ENCODE measurements at places on chromosomes 5 and 9. TPM values are rescaled to one million over a fixed set of nuclear protein-coding genes. Genes with fewer than 3 reads are reported as not detected.
A peak's percentile ranks its signal among the peaks of the same experiment; 100 is the strongest.

GRCh38 chr5:61319388-61320146 lies 12.5 kb upstream of the ZSWIM6 start:
- no peaks in the 10 kb centered on the region for H3K36me3 ChIP-seq
- no peak overlapping the region for H3K27ac ChIP-seq
- H3K4me1 ChIP-seq, result peaks cover 1% of the 10 kb centered on the region
- H3K27me3 ChIP-seq, result no peaks in the 10 kb centered on the region
- DNase-seq, result no peak

DNA sequence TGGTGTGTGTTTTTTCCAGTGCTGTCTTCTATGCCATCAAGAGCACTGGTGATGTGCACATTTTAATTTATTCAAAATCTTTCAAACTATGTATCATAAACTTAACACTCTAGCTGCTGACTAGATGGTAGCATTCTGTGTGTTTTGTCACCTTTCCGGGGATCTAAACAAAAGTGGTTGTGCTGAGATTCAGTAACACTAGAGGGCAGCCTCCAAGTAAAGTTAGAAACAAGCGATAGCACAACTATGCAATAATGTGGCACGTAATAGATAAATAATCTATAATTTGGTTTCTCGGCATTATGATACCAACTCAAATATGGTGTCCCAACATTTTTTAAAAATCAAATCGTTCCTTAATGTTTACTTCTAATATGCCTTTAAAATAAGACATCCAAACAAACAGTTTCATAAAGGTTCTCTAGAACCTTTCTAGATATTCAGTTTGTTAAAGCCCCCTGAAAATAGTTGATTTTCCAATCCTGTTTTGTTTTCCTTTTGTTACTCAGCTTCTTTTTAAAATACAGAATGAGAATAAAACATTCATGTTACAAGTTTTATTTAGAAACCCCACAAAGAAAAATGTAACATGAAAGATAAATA lies 16.9 kb downstream of the SEMA6A start:
- no peak overlapping the region for H3K27ac ChIP-seq
- no peaks in the 10 kb centered on the region for H3K36me3 ChIP-seq
- H3K4me1 ChIP-seq, result no peaks in the 10 kb centered on the region

DNA sequence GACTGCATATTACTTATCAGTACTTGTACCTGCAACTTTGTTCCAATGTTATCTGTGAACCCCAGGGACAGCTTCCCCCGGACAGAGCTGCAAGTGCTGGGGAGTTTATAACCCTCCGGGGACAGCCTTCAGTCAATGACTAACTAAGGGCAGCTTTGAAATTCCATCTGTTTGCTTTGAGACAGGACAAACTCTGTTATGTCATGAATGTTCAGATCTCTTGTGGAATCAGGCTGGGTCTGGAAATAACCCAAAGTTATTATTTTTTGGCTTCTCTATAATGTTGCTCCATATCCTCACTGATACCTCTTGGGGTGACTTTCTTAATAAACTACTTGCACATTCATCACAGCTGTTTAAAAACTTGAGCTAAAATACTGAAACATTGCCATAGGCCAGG lies 617.5 kb upstream of the TLE4 start:
- DNase-seq, result no peak
- H3K4me3 ChIP-seq, result no peak overlapping the region
- H3K36me3 ChIP-seq, result no peaks in the 10 kb centered on the region
- H3K4me1 ChIP-seq, result no peaks in the 10 kb centered on the region

GRCh38 chr5:74019923-74020322 lies 393.9 kb downstream of the ARHGEF28 start:
- no peak for DNase-seq
- H3K27me3 ChIP-seq, result no peaks in the 10 kb centered on the region
- H3K27ac ChIP-seq, result no peak overlapping the region
- no peak overlapping the region for H3K4me3 ChIP-seq

GRCh38 chr9:133117271-133118178 lies 3.5 kb downstream of the RALGDS start:
- no peak overlapping the region for H3K27ac ChIP-seq
- H3K4me1 ChIP-seq, result no peaks in the 10 kb centered on the region
- no peaks in the 10 kb centered on the region for H3K36me3 ChIP-seq
- peak; percentile 78 for DNase-seq
- no peak overlapping the region for H3K4me3 ChIP-seq

- H3K4me3 ChIP-seq, result no peak overlapping the region
- H3K4me1 ChIP-seq, result no peaks in the 10 kb centered on the region
- H3K27me3 ChIP-seq, result no peaks in the 10 kb centered on the region
- no peak for DNase-seq
- no peaks in the 10 kb centered on the region for H3K36me3 ChIP-seq
- H3K27ac ChIP-seq, result no peak overlapping the region
Measured at GRCh38 chr5:25334350-25334749, 689.6 kb upstream of the CDH10 start.

GRCh38 chr5:119402081-119402480 lies 46.3 kb downstream of the TNFAIP8 start:
- no peaks in the 10 kb centered on the region for H3K4me1 ChIP-seq
- no peaks in the 10 kb centered on the region for H3K36me3 ChIP-seq
- DNase-seq, result no peak
- H3K27me3 ChIP-seq, result no peaks in the 10 kb centered on the region
- no peak overlapping the region for H3K27ac ChIP-seq
- no peak overlapping the region for H3K4me3 ChIP-seq

DNA sequence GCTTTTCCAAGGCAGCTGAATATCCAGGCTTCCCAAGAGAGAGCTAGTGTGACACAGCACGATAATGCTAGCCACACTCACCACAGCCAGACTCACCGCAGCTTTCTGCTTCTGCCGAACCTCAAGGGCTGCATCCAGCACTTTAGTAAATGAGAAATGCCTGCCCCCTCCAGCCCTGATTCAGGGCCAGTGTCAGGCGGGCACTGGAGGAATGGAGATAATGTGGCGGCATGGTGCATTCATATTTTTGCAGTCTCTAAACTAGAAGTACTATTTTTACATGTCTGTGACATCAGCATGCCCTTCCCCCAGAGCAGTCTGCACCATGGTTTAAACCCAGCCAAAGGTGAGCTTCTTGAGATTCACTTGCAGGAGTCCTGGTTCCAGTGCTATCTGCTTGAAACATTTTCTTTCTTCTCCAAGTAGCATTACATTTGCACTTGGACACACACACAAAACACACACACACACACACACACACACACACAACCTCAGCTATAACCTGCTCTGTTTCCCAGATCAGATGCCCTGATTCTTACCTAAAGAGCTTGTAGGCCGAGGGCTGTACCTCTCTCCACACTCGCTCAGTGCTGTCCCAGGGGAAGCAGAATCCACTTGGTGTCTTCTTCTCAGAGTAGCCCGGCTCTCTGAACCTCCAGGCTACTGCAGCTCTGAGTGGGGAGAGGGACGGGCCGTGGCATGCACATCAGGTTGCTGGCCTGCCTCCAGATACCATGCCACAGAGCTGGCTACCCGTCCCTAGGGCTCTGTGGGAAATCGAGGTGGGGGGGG lies at the start of gene FGF1:
FGF1 (minus strand) TSS at position 673 of the 792 bp plus-strand sequence. CDS start 71,963 bp downstream, outside the sequence.
- H3K4me1 ChIP-seq, result no peaks in the 10 kb centered on the region
- no peaks in the 10 kb centered on the region for H3K36me3 ChIP-seq
- H3K27ac ChIP-seq, result peak within 1 kb of the TSS; percentile 74

- no peak overlapping the region for H3K27ac ChIP-seq
- no peak for DNase-seq
- H3K27me3 ChIP-seq, result no peaks in the 10 kb centered on the region
- H3K4me3 ChIP-seq, result no peak overlapping the region
Measured at GRCh38 chr5:140634103-140634502, 1.1 kb upstream of the CD14 start.

- no peak for DNase-seq
- no peak overlapping the region for H3K4me3 ChIP-seq
- no peak overlapping the region for H3K27ac ChIP-seq
- no peaks in the 10 kb centered on the region for H3K27me3 ChIP-seq
- no peaks in the 10 kb centered on the region for H3K36me3 ChIP-seq
Measured at GRCh38 chr9:109903515-109904138, 123.6 kb downstream of the PALM2AKAP2 start.

- H3K36me3 ChIP-seq, result no peaks in the 10 kb centered on the region
- DNase-seq, result no peak
- no peak overlapping the region for H3K27ac ChIP-seq
- H3K4me3 ChIP-seq, result no peak overlapping the region
Measured at GRCh38 chr5:116068028-116068632, 16.7 kb upstream of the COMMD10 start.

- no peaks in the 10 kb centered on the region for H3K36me3 ChIP-seq
- no peak overlapping the region for H3K27ac ChIP-seq
- no peaks in the 10 kb centered on the region for H3K4me1 ChIP-seq
Measured at GRCh38 chr5:135578305-135578684, 496 bp downstream of the CXCL14 start.

GRCh38 chr5:84816160-84816559 lies 431.5 kb upstream of the EDIL3 start:
- no peak overlapping the region for H3K27ac ChIP-seq
- H3K4me3 ChIP-seq, result no peak overlapping the region
- no peaks in the 10 kb centered on the region for H3K4me1 ChIP-seq
- DNase-seq, result no peak

GRCh38 chr9:86843206-86843605 lies 104.1 kb downstream of the GAS1 start:
- H3K4me3 ChIP-seq, result no peak overlapping the region
- no peaks in the 10 kb centered on the region for H3K27me3 ChIP-seq
- H3K27ac ChIP-seq, result no peak overlapping the region
- no peak for DNase-seq
- no peaks in the 10 kb centered on the region for H3K4me1 ChIP-seq
- H3K36me3 ChIP-seq, result no peaks in the 10 kb centered on the region

GRCh38 chr5:72183101-72183520 lies 75.8 kb downstream of the MAP1B start:
- DNase-seq, result no peak
- peaks cover 10% of the 10 kb centered on the region for H3K4me1 ChIP-seq
- peaks cover 5% of the 10 kb centered on the region for H3K36me3 ChIP-seq
- H3K4me3 ChIP-seq, result no peak overlapping the region

- H3K36me3 ChIP-seq, result no peaks in the 10 kb centered on the region
- H3K4me1 ChIP-seq, result no peaks in the 10 kb centered on the region
- DNase-seq, result no peak
- no peak overlapping the region for H3K4me3 ChIP-seq
Measured at GRCh38 chr9:20031836-20032235, 243.0 kb upstream of the SLC24A2 start.

GRCh38 chr9:137317718-137318511 lies 15.8 kb upstream of the NRARP start:
- H3K4me1 ChIP-seq, result no peaks in the 10 kb centered on the region
- no peaks in the 10 kb centered on the region for H3K36me3 ChIP-seq
- no peak overlapping the region for H3K4me3 ChIP-seq
- DNase-seq, result peak; percentile 71
- H3K27ac ChIP-seq, result no peak overlapping the region

GRCh38 chr9:32603914-32604852 lies 31.2 kb upstream of the NDUFB6 start:
- no peaks in the 10 kb centered on the region for H3K36me3 ChIP-seq
- H3K27me3 ChIP-seq, result no peaks in the 10 kb centered on the region
- no peak overlapping the region for H3K4me3 ChIP-seq
- H3K27ac ChIP-seq, result no peak overlapping the region
- H3K4me1 ChIP-seq, result no peaks in the 10 kb centered on the region

GRCh38 chr9:34994260-34994899 lies 4.8 kb downstream of the DNAJB5 start:
- H3K4me3 ChIP-seq, result no peak overlapping the region
- no peaks in the 10 kb centered on the region for H3K27me3 ChIP-seq
- H3K36me3 ChIP-seq, result peaks cover 4% of the 10 kb centered on the region

DNA sequence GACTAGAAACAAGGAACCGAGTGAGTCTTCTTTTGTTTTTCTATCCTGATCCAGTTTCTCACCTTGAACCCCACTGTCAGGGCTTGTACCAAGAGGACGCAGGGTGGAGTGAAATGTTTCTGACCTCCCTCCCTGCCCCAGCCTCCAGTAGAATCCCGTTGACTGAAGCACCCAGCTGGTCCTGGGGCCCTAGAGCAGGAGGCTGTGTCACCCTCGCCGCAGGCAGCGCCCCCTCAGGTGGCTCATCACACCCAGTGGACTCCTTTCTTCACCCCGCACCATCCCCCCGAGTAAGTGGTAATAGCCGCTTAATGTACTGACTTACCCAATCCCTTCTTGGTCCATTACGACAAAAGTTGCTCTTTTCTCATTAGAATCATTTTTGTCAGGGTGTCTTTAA lies 53.8 kb downstream of the MVB12B start:
- no peaks in the 10 kb centered on the region for H3K27me3 ChIP-seq
- no peak overlapping the region for H3K27ac ChIP-seq
- no peak for DNase-seq
- H3K4me3 ChIP-seq, result no peak overlapping the region
- no peaks in the 10 kb centered on the region for H3K4me1 ChIP-seq

DNA sequence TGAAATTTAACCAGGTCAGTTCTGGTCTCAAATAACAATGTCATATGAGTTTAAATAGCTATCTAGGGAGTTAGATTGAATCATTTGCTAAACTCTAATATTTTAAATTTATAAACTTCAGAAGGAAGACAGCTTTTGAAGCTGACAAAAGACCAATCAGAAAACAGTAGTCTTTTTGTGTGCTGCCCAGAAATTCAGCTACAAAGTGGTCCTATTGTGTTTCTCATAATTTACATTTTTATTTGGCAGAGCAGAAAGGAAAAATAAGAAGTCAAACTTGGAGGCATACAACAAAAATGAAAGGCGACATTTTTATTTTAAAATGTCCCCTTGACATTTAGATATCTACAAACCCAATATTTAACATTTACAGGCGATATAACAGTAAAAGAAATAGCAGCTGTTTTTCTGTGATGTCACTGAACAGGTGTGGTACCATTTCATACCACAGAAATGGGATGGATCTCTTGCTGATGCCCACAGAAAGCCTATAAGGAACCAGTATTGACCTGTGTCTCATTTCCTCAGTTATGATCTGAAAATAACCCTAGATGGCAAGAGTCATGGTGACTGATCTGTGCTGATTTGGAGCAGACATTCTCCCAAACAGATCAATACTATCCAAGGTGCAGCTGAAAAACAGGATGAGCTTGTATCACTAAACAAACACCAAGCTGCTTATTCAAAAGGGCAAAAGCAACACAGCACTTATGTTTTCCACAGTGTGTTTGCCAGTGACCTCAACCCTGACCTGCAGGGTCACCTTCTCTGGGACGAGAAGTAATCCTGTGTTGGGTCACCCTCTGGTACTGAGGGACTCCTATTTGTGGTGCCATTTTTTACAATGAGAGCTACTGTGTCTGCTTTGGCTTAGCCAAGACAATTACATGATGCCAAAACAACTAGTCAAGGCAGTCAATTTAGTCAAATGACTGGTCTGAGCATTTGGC lies 3.6 kb upstream of the FST start:
- no peak overlapping the region for H3K27ac ChIP-seq
- H3K4me1 ChIP-seq, result no peaks in the 10 kb centered on the region
- no peak for DNase-seq
- no peaks in the 10 kb centered on the region for H3K27me3 ChIP-seq

DNA sequence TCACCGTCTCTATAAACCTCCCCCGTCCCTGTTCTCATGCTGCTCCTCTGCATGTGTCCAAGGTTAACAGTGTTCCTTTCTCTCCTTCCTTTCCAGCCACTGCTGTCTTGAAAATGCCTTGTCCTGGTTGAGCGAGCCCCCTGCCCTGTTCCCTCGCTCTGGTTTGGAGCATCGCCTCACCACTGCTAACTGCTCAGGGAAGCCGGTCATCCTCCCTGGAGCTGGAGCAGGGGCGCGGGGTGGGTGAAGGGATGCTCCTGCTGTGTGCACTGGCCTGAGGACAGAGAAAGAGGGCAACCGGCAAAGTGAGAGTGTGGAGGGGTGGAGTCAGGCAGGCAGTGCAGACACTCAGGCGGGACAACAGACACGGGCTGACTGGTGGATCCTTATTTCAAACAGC lies 19.4 kb downstream of the UBE2QL1 start:
- no peak for DNase-seq
- H3K4me1 ChIP-seq, result no peaks in the 10 kb centered on the region
- H3K4me3 ChIP-seq, result no peak overlapping the region
- H3K27ac ChIP-seq, result no peak overlapping the region
- no peaks in the 10 kb centered on the region for H3K27me3 ChIP-seq

The SPRY4 gene
- total RNA-seq, result 67.9 TPM

The HACD4 gene
- 3.2 TPM for total RNA-seq

The ENG gene
- total RNA-seq, result 339 TPM

The CCDC192 gene
- not detected for total RNA-seq

The CDH10 gene
- not detected for total RNA-seq

Data from aorta (tissue), 5 donors.